ENCODE measurements at places on chromosomes 11 and 22.

GRCh38 chr22:28106617-28107016 lies 187.6 kb upstream of the PITPNB start:
- DNase-seq = no peak

- DNase-seq = no peak
These were observed 71.4 kb downstream of the GLYATL1 start for GRCh38 chr11:59010708-59011107.

GRCh38 chr11:61067782-61068446 lies 34.4 kb upstream of the CD5 start:
- no peak for DNase-seq

DNA sequence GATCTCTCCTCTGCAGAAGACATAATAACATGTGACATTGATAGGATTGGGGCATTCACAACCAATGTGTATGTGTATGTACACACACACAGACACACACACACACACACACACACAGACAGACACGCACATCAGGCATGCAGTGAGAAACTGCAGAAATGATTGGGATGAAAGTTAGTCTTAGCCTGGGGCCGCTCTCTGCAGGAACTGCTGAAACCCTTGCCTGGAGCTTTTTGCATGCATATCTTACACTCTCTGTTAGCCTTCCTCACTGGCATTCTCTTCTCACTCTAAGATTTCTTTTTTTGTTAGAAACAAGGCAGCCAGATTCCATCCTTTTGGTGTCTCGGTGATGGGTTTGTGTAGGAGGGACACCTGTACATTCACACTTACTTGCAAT lies 337.9 kb downstream of the NELL1 start:
- DNase-seq = no peak

GRCh38 chr22:24843048-24843447 lies 37.0 kb downstream of the SGSM1 start:
- DNase-seq = no peak

- DNase-seq = no peak
These were observed 350.9 kb upstream of the CCDC179 start for GRCh38 chr11:23211221-23211620.

GRCh38 chr22:48483764-48484528 lies 1343.7 kb downstream of the BRD1 start:
- DNase-seq = no peak

DNA sequence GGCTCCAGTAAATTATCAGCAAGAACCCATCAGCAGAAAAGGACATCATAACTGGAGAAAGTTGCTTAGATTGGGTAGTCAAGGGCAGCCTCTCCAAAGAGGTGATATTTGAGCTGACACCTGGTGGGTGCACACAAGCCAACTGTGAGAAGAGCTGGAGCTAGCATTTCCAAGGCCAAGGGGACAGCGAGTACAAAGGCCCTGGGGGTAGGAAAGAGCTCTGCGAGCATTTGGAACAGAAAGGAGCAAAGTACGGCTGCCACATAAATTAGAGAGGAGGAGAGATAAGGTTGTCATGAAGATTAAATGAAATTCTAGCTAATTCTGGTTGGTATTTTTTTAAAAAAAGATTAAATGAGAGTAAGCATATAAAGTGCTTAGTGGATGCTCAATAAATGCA lies 21.7 kb upstream of the SMCO4 start:
- DNase-seq = no peak

DNA sequence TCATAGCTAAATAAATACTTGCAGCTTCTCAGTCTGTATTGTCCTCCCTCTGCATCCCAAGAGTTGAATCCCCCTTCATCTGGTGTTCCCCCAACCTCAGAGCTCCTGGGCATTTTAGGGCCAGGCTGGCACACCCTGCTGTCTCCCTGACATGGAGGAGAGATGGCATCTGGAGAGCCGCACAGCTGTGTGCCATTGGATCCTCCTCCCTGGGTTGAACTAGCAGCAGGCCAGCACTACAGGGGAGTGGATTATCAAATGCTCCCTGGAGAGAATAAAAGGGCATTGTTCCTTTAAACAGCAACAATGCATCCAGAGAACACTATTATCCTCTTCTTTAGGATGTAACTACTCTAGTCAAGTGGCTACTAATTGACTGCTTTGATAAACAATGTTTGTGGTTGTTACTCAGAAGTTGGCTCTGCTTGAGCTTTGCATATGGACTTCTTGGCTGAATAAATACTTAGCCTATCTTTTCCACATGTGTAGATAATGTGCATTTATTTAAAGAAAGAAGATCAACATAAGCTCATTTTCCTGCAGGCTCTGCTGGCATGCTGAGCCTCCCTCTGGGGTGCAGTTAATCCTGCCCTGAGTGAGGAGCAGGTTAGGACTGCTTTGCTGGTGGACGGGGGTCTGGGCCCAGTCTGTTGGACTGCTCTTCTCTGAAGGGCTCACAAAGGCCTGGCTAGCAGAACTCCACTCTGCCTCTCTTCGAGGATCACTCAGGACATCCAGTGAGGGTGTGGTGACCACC lies 897.2 kb downstream of the TBC1D22A start:
- DNase-seq = no peak

DNA sequence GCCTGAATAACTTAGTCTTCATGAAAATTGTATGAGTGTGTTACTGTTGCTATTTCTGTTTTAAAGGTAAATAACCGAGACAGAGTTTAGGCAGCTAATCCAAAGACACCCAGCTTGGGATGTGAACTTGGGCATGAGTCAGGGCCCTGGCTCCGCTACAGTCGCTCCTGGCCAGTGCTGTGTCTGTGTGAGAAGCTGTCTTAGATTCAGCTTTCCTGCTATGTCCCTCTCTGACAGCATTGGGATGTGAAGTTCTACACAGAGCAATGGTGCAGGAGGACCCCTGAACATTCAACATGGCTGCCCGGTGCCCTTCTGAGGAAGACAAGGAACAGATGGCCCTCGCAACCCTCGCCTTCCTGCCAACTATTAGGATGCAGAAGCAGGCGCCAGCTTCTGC lies 49.4 kb downstream of the GALNT18 start:
- no peak for DNase-seq

- no peak for DNase-seq
These were observed 437.5 kb downstream of the TBC1D22A start for GRCh38 chr22:47199979-47200272.

DNA sequence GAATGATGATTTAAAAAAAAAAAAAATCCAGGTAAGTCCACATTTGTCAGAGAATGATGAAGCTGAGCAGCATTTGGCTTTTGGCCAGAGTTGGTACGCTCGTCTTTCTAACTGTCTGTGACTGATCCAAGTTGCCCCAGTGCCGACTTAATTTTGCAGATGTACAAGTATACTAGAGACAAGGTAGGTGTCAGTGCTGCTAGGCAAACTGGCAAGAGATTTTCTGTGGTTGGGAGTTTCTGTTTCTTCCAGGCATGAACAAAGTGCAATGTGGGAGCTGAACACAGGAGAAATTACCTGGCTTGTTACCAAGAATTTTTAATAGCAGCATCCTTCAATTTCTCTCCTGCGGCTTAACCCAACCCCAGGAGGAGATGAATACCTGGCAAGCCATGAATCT lies 307.7 kb downstream of the BUD13 start:
- no peak for DNase-seq

GRCh38 chr11:110907629-110908028 lies 195.4 kb upstream of the ARHGAP20 start:
- DNase-seq = no peak

DNA sequence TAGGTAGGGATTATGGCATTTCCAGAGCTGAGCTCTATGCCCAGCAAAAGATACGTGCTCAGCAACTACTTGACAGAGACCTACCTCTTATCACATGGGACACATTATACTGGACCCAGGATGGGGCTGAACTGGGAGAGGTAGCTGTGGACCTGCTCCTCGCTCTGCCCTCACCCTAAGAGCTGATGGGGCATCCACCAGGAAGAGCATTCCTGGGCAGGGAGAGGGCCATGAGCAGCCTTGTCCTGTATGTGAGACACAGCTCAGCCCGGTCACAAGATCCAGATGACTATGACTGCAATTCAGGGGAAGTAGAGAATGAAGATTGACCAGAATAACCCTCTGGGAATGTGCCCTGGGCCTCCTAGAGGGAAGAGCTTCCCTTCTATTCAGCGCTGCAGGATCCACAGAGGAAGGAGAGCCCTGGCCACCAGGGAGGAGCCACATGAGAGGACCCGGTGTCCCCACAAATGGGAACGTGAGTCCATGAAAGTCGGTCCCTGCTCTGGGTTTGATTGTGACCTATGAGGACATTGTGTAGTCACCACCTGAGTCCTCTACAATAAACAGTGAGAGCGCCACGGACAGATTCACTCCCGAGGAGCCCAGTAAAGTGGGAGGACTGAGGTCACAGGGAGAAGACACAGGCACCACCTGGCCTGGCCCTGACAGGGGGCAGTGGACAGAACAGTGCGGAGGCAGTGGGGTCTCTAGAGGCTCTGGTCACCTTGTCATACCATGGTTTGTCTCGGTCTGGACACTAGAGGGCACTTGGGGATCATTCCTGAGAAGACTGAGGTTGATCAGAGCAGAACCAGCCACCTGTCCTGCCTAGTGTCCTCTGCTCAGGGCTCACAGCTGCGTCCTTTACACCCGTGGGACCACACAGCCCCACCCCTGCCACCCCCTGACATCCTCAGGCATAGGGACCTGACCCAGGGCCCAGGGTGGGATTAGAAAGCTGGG lies 99.5 kb downstream of the ZNF280B start:
- DNase-seq = peak; percentile 32

- no peak for DNase-seq
These were observed 2.3 kb upstream of the FOLR1 start for GRCh38 chr11:72189455-72190250.

- DNase-seq = no peak
These were observed 23.6 kb upstream of the TMEM135 start for GRCh38 chr11:87013912-87014825.

- DNase-seq = no peak
These were observed 194.7 kb upstream of the E2F8 start for GRCh38 chr11:19435306-19435989.

- DNase-seq = no peak
These were observed 32.9 kb upstream of the DDI1 start for GRCh38 chr11:104003491-104003890.

GRCh38 chr11:12655842-12656241 lies 18.4 kb upstream of the TEAD1 start:
- DNase-seq = no peak

DNA sequence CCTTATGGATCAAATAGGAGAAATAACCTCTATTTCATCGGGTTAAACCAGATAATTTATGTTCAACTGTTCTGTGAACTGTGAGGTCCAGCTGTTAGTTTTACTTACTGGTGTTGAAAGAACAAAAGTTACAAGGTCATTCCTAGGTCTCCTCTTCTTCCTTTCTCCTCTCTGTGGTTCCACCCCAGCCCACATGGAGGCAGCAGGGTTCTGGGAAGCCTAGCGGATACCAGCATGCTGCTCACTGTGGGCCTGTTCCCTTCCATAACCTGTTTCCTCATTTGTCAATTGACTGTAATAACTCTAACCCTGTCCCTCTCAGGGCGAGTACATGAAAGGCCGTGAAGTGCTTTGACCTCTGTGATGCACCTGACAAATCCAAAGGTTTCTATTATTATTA lies 27.8 kb downstream of the RELT start:
- no peak for DNase-seq

GRCh38 chr11:64447831-64448598 lies 89.1 kb downstream of the RPS6KA4 start:
- DNase-seq = peak; percentile 53

GRCh38 chr11:75264971-75265370 lies 24.4 kb downstream of the TPBGL start:
- DNase-seq = peak; percentile 11

DNA sequence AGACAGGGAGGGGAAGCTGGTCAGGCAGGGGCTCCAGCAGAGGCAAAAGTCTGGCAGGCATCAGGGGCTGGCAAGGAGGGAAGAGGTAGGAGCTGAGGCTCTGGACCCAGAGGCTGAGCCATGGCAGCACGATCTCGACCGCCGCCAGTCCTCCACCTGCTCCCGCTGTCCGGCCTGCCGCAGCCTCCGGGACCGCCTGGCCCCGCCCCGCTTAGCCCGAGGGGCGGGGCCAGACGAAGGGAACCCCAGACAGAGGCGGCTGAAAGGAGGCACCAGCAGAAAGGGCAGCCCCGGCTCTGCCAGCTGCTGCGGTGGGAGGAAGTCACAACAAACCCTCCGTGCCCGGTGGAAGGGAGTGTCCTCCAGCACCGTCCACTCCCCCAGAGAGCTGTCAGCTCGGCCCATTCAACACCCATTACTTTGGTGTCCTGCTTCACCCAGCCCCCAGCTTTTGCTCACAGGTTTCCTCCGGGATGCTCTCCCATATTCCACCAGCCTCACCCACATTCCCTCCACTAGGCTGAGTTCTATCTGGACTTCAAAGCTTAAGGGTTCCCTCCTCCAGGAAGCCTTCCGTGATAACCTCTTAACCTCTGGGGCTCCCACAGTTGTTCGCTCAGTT lies at the start of gene MFNG:
MFNG (minus strand) TSS at position 161 of the 622 bp plus-strand sequence. CDS start 207 bp downstream, outside the sequence.
- DNase-seq = peak; percentile 88

DNA sequence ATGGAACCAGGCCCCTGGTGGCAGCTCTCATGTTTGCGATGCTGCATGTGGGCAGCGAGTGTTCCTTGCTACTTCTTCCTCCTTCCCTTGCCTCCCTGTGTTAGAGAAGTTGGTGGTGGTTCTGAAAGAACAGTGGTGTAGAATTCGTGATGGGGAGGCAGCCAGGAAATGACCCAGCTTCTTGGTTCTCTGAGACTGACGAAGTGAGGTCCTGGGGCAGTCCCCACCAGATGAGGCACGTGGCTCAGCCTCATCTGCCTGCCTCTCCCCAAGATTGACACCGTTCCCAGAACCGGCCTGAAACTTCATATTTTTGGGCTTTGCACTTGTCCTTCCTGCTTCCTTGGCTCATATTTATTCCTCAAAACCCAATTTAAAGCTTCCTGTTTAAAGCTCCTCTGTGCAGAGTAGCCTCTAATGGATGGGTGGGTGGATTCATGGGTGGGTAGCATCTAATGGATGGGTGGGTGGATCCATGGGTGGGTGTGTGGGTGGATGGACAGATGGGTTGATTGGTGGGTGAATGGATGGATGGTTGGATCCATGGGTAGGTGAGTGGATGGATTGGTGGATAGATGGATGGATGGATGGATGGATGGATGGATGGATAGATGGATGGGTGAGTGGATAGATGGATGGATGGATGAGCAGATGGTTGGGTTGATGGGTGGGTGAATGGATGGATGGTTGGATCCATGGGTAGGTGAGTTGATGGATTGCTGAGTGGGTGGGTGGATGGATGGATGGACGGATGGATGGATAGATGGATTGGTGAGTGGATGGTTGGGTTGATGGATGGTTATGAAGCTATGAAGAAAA lies 77.3 kb upstream of the ATXN10 start:
- DNase-seq = no peak

All from CD4-positive, alpha-beta T cell treated with Interleukin-15 for 1 hour (primary cell).